ENCODE measurements at places on chromosomes 2 and 18. TPM values are rescaled to one million over a fixed set of nuclear protein-coding genes. Genes with fewer than 3 reads are reported as not detected.

- no peaks in the 10 kb centered on the region for H3K36me3 ChIP-seq
- no peaks in the 10 kb centered on the region for H3K4me1 ChIP-seq
- DNase-seq = no peak
- no peak overlapping the region for H3K27ac ChIP-seq
- no peak overlapping the region for H3K4me3 ChIP-seq
- no peaks in the 10 kb centered on the region for H3K27me3 ChIP-seq
These were observed 104.6 kb upstream of the EPHA4 start for GRCh38 chr2:221676566-221677172.

DNA sequence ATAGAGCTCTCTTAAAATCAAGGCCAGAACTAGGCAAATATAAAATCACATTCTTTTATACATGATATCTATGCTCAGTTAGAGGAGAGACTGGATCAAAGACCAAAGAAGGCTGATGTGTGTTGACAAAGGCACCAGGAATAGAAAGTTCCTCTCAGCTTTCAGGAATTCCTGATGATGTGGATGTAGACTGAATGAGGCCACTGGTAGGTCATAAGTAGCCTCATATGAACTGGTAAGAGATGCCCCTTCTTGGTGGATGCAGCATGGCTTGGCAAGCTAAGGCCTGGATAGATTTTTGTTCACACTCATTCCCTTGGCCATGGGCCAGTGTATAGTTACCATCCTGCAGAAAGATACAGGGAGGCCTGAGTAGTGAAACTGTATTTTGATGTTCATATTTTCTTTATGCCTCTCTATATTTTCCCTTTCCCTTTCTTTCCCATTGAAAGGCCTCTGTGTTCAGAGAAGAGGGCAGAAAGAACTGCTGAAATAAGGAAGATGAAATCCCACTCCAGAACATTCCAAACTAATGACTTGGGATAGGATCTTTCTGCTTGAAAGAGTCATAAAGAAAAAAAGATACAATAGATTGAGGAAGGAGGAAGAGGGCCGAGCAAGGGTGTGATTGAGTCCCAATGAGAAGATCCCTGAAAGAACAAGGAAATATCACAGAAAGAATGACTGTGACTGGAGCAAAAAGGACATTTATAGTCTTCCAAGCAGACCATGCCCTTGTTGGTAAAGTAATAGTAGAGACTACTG is 2182.7 kb upstream of the PIK3C3 start:
- no peak for DNase-seq
- H3K4me1 ChIP-seq = no peaks in the 10 kb centered on the region
- H3K27ac ChIP-seq = no peak overlapping the region
- H3K27me3 ChIP-seq = no peaks in the 10 kb centered on the region
- no peaks in the 10 kb centered on the region for H3K36me3 ChIP-seq

The TRAK2 gene
- total RNA-seq = 54.9 TPM

DNA sequence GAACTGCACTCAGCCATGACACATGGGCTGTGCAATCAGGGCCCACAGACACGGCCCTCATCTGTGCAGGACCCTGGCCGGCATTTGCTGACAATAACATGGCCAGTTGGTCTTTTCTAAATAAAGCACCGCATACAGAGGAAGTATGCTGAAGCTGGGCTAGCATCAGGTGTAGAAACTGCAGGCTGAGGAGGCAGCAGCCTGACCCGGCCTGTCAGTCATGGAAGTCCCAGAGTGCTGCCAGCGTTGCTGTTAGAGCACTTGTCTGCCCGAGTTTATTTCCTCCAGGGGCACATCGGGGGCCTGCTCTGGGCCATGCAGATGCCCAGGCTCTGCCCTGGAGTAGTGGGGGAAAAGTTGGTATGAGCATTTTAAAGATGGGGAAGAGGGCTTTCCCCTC is 4.1 kb upstream of the PTPN18 start:
- H3K27me3 ChIP-seq = peaks cover 2% of the 10 kb centered on the region

The SH3RF3 gene
- 0.08 TPM for total RNA-seq

- no peaks in the 10 kb centered on the region for H3K4me1 ChIP-seq
- H3K27me3 ChIP-seq = no peaks in the 10 kb centered on the region
- no peak overlapping the region for H3K4me3 ChIP-seq
- no peaks in the 10 kb centered on the region for H3K36me3 ChIP-seq
- H3K27ac ChIP-seq = no peak overlapping the region
These were observed 114.1 kb downstream of the BCL11A start for GRCh38 chr2:60439219-60439974.
